GM23338 (cell line): ENCODE measurements at places on chromosomes 2 and 18. TPM values are rescaled to one million over a fixed set of nuclear protein-coding genes. Genes with fewer than 3 reads are reported as not detected.

- peak; percentile 77 for DNase-seq
- H3K4me1 ChIP-seq = 0 out of 2 replicates have a peak, but pooled peaks cover 5% of the 10 kb centered on the region
- no peaks in the 10 kb centered on the region for H3K36me3 ChIP-seq
- no peak overlapping the region for H3K27ac ChIP-seq
Observed at GRCh38 chr2:35973132-35973736, 382.3 kb upstream of the CRIM1 start.

The TUBA3E gene
- total RNA-seq = 0.21 and 0.66 TPM in 2 replicates

GRCh38 chr2:8146132-8147005, 535.5 kb upstream of the ID2 start:
- H3K4me3 ChIP-seq = no peak overlapping the region
- no peaks in the 10 kb centered on the region for H3K36me3 ChIP-seq
- no peaks in the 10 kb centered on the region for H3K4me1 ChIP-seq
- H3K27ac ChIP-seq = no peak overlapping the region
- no peak for DNase-seq

DNA sequence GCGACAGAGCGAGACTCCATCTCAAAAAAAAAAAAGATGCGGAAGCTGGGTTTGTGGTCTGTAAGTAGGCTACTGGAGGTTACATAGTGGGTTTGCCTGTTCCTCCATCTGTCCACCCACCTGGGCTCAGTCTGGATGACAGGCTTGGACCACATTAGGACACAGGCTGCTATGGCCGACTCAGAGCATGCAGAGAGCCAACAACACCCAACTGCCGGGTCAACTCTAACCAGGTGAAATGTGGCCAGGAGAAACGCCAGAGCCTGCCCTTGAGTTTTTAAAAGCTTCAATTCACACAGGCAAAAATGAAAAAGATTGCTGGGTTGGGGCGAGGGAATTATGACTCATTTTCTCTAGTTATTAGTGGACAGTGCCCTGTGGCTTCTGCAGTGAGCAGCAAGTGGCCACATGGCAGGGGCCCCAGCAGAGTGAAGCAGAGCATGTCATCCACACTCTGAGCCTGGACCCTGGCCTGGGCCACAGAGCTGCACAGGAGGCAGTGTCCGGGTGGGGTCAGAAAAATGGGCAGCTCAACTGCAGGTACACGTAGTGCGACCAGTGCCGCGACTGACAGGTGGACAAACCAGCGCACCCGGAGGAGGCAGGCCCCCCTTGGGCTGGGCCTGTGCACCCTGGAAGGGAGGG, 67.4 kb downstream of the BIN1 start:
- H3K4me1 ChIP-seq = no peaks in the 10 kb centered on the region
- no peak overlapping the region for H3K4me3 ChIP-seq
- DNase-seq = no peak
- no peaks in the 10 kb centered on the region for H3K36me3 ChIP-seq
- H3K27me3 ChIP-seq = no peaks in the 10 kb centered on the region

The ANKRD62 gene
- total RNA-seq = not detected in 2 replicates

DNA sequence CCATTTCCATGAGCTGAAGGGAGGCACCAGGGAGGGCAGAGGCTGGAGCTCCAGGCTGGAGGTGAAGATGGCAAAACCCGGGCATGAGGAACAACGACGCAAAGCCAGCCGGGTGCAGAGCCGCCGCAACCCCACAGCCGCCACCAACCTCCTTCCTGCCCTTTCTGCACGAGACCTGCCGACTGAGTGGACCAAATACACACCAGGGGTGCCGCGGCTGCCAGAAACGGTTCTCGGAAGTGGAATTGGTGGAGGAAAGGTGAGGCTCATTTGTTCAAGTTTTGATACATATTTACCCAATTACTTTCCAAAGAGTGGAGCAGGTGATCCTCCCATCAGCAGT, 8.4 kb upstream of the CIDEA start:
- H3K4me3 ChIP-seq = no peak overlapping the region
- no peak for DNase-seq
- H3K27me3 ChIP-seq = peaks cover 6% of the 10 kb centered on the region; the same call in 1 of the 2 replicates
- H3K4me1 ChIP-seq = no peaks in the 10 kb centered on the region
- H3K36me3 ChIP-seq = no peaks in the 10 kb centered on the region

GRCh38 chr2:37421686-37422085, 77.3 kb downstream of the QPCT start:
- H3K4me1 ChIP-seq = no peaks in the 10 kb centered on the region
- no peak overlapping the region for H3K27ac ChIP-seq
- H3K36me3 ChIP-seq = no peaks in the 10 kb centered on the region
- no peaks in the 10 kb centered on the region for H3K27me3 ChIP-seq
- no peak for DNase-seq
